ENCODE measurements at places on chromosomes 2 and 18. TPM values are rescaled to one million over a fixed set of nuclear protein-coding genes. Genes with fewer than 3 reads are reported as not detected.

ITPRIPL1 gene
- total RNA-seq, result 4.6 TPM

DNER gene
- 0.26 TPM for total RNA-seq

ZNF407 gene
- total RNA-seq, result 13.9 TPM

CPLX4 gene
- not detected for total RNA-seq

SIX3 gene
- not detected for total RNA-seq

ANKRD30BL gene
- not detected for total RNA-seq

SPP2 gene
- not detected for total RNA-seq

LYG2 gene
- total RNA-seq, result not detected

LRRTM1 gene
- not detected for total RNA-seq

ABCB11 gene
- total RNA-seq, result not detected

ATP8B1 gene
- 53.4 TPM for total RNA-seq

CD8B2 gene
- total RNA-seq, result not detected

TFCP2L1 gene
- total RNA-seq, result not detected

EML4 gene
- 49.5 TPM for total RNA-seq

FBXO48 gene
- total RNA-seq, result 0.26 TPM

CPO gene
- total RNA-seq, result under 0.01 TPM

TCF23 gene
- total RNA-seq, result not detected

HOXD12 gene
- not detected for total RNA-seq

TANK gene
- 104 TPM for total RNA-seq

HYCC2 gene
- total RNA-seq, result 6.2 TPM

PCARE gene
- total RNA-seq, result under 0.01 TPM

AMER3 gene
- total RNA-seq, result not detected

TTC39C gene
- total RNA-seq, result 32.6 TPM

SCYGR4 gene
- total RNA-seq, result not detected

ATP6V1C2 gene
- total RNA-seq, result under 0.01 TPM

RAB27B gene
- 0.77 TPM for total RNA-seq

ACTG2 gene
- 4.1 TPM for total RNA-seq

OR6B2 gene
- total RNA-seq, result not detected

KCNIP3 gene
- total RNA-seq, result 1.7 TPM

RAMP1 gene
- 16.4 TPM for total RNA-seq

C2orf81 gene
- 1.5 TPM for total RNA-seq

SCTR gene
- not detected for total RNA-seq

GTF2A1L gene
- total RNA-seq, result 3.3 TPM

ASIC4 gene
- total RNA-seq, result under 0.01 TPM

HOXD8 gene
- total RNA-seq, result not detected

DCDC2C gene
- total RNA-seq, result not detected

NOL4 gene
- total RNA-seq, result not detected

C2orf15 gene
- total RNA-seq, result under 0.01 TPM

DLGAP1 gene
- 0.51 TPM for total RNA-seq

All from fibroblast of lung (primary cell).